Fibroblast of gingiva (primary cell): ENCODE measurements at places on chromosomes 2 and 18.

- DNase-seq: no peak
Measured at GRCh38 chr2:878245-878930, 72.3 kb upstream of the SNTG2 start.

DNA sequence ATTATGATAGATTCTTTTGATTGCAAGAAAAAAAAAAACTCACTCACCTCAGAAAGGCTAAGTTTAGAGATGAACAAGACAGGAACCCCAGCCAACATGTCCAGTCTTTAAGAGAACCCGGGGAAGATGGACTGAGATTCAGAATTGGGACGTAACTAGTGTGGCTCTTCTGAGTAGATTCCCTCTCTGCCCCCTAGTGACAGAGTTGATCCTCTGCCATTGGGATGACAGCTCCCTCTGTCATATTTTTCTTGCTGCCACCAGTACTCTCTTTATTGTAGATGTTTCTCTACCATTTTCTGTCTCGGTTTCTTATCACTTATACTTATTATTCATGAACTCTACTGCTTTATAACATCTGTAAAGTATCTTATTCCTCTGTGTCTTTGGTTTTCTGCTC, 77.7 kb downstream of the GULP1 start:
- peak; percentile 64 for DNase-seq

DNA sequence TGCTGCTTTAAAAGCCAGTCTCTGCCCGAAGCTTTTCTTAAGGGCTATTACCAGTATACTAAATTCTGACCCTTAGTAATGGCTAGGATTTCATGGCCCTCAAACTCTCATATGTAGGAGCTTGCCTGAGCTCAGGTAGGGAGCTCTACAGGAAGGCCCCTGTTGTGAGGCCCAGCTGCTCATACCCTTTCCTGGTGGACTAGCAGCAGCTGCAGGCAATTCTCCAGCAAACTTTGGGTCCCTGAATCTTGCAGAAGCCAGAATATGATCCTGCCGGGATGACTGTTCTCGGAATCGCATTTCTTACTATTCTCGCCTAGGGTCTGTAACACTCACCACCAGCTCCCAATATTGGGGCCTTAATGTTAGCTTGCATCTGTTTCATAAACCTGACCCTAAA, 106.4 kb upstream of the SERTAD2 start:
- DNase-seq: no peak

- DNase-seq: no peak
Measured at GRCh38 chr2:108106731-108107130, 120.4 kb downstream of the SLC5A7 start.

GRCh38 chr2:46097714-46098480, 199.3 kb upstream of the EPAS1 start:
- DNase-seq: peak; percentile 96

DNA sequence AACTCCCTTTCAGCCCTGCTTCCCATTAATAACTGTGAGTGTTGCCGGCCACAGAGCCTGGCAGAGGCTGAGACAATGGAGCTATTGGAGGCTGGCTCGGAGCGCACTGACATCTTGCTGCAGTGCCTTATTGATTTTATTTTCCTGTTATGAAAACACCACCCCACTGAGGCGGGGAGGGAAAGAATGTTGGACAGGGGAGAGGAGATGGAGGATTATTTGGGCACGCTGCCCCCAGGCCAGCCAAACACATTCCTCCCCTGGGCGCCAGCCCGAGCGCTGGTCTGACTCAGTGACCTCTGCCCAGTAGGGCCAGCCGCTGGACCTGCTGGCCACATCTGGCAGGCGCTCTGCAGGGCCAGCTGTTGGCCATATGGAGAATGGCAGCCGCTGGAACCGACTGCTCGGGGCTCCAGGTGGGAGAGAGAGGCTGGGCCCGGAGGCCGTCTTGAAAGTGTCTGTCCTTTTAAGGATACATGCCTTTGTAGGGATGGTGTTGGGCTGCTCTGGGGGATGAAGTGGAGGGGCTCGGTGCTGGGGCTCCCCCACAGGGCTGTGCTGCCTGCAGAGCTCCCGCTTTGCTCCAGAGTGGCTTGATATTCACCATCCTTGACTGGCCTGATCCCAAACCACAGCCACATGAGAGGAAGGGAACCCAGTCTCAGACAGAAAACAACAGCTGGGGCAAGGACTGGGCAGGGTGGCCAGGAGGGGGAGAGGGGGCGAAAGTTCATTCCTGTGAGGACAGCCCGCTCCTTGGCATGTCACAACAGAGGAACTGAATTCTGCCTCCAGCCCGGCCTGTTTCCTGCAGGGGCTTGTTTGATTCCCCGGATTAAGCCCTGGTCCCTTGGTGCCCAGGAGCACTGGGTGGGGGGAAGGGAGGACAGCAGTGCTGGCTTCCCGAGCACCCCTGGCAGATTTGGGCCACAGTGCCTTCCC, 179.0 kb downstream of the KLHL29 start:
- peak; percentile 97 for DNase-seq
